ENCODE measurements at places on chromosomes 5 and 9.

DNA sequence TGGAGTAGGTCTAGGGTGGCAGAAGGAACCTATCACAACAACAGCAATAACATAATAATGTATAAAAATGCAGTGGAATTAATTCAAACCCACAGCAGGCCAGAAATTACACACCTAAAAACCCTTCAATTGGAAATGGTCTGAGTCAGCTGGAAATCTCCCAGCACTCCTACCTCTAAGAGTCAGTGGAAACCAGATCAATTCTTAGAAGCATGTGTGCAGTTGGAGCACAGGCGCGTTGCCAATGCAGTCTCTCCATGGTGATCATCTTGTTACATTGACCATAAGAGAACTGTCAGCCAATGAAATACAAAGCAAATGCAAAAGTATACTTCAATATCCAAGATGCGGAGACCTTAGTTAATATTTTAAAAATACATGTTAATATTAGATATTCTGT lies 15.1 kb upstream of the CSNK1G3 start:
- DNase-seq = no peak

DNA sequence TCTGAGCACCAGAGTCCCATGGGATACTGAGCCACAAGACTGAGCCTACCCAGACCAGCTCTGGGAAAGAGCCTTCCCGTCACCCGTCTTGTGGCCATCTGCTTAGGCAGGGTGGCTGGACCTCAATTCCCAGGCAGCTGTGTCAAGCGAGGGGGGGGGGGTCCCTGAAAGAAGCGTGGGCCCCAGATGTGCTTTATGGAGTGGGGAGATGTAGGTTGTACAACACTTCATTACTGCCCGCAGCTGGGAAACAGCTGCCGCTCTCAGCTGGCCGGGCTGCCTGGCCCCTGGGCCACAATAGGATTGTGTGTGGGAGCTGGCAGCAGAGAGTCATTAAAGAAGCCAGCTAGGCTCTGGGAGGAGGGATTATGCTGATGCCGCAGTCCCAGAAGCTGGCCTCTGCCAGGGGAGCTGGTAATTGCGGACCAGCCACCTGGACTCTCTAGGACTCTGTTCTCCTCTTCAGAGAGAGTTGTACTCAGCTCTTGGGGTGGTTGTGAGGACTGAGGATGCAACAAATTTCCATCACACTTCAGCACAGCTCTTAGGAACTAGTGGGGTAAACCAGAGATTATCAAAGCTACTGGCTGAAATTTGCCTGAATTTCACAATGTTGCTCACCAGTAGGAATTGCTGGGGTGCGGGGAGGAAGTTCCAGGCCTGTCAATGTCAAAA lies 145.4 kb downstream of the GADD45G start:
- DNase-seq = no peak

DNA sequence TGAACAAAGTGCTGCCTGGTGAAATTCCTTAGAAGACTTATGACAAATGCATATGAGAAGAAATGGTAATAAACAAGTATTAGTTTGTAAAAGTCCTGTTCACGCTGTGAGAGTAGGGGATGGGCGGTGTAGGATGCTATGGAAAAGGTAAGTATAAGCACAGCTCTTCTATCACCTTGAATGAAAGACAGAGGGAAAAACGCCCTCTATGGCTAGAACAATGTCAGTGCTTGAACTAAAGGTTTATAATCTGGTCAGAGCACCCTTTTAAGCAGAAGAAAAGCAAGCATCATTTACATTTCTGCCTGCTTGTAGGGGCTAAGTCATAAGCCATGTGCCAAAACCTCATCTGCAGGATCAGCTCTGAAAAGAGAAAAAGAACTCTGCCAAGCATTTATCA lies 115.2 kb downstream of the LHFPL2 start:
- no peak for DNase-seq

DNA sequence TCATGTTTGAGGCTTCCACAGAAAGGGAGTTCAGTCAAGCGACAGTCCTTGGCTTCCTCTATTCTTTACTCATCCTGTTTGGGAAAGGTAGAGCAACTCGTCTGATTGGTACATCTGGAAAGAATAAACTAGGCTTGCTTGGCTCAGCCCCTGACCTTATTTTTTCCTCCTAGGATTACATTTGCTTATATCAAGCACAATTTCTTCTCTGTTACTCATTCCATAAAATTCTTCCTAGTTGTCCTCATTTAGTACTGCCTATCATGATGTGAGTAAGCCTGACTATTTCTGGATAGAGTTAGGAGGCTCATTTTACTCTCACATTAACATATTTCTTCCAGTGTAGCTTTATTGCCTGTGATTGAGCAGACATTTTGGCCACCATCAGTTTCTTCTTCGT lies 10.9 kb upstream of the CARNMT1 start:
- DNase-seq = peak; percentile 82

DNA sequence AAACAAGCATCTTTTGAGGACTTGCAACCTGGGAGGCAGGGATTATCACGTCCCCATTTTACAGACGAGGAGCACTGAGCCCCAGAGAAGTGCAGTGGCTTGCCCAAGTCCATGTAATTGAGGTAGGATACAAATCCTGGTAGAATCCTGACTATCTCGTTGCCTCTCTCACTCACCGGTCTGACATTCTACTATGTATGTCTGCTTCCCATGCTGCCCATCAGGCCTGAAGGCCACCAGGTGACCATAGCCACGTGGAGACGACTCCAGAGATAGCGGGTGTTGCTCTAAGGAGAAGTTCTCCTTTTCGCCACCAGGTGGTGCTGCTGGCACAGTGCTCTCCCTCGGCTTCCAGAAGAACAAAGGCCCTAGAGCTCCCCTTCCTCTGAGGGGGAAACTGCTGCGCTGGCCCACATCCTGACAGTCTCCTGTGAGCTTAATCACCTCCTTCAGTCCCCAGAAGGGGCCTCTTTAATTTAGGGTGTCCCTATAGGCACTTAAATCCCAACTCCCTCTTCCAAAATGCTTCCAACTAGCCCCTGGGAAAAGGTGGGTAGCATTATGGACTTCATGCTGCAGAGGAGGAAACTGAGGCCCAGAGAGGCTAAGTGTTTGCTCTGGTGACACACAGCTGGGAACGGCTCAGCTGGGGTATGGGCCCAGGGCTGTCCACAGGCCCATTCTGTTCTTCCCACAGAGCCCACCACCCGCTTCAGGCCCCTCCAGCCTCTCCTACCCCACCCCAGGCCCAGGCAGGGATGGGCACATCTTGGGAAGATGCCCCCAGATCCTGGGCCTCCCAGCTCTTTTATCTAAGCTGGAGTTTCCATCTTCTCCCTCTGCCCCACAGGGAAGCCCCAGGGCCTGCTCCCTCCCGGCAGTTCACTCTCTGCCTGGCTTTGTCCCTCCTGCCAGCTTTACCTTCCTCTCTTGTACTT lies 6.4 kb downstream of the SLC34A1 start:
- DNase-seq = no peak

DNA sequence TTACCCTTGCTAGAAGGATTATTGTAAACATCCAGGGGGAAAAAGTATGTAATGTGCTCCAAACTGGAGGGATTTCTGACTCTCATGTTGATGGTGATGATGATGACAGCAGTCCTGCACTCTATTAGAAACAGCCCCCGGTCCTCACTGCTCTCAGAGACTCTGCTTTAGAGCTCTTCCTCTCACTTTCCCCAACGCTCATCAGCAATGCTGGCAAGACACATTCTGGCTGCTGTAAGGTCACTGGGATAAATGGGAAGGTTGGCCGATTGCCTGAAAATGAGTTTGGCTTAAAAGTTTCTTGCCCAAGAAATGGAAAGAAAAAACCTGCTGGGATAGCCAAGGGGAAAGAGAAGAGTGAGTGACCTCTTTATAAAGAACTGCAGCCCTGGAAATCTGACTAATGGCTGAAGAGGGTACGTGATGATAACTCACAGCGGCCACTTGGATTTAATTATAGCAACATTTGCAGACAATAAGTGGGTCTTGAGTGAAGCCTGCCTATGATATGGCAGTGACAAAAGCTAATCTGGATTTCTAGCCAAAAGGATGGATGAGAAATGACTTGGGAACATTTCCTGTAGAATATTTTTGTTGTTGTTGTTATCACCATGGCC lies 235.8 kb downstream of the TMEM38B start:
- no peak for DNase-seq

DNA sequence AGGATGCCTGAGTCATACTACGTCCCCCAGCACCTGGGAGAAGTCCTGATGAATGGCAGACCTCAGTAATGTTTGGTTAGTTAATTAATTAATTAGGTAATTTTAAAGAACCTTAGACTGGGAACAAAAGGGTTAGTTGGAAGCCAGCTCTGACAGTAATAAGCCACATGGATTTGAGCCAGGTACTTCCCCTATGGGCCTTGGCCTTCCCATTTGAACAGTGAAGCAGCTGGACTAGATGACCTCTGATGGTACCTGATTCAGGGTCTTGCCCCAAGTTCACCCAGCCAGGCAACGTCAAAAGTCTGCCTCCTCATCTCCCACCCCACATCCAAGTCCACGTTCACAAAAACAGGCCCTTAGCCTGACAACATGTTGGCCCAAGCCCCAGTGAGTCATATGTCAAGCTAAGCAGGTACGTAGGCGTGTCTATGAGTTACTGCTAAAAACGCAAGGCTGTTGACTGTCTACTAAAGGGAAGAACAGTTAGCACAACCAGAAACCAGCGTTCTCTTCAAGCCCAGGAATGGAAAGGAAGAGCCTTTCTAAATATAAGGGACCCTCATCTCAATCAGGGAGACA lies 303.2 kb downstream of the ACTL7B start:
- DNase-seq = no peak

- DNase-seq = no peak
Observed at GRCh38 chr5:80960531-80961375, 590 bp downstream of the RASGRF2 start.

- no peak for DNase-seq
Observed at GRCh38 chr5:156722358-156722757, 127.7 kb upstream of the PPP1R2B start.

DNA sequence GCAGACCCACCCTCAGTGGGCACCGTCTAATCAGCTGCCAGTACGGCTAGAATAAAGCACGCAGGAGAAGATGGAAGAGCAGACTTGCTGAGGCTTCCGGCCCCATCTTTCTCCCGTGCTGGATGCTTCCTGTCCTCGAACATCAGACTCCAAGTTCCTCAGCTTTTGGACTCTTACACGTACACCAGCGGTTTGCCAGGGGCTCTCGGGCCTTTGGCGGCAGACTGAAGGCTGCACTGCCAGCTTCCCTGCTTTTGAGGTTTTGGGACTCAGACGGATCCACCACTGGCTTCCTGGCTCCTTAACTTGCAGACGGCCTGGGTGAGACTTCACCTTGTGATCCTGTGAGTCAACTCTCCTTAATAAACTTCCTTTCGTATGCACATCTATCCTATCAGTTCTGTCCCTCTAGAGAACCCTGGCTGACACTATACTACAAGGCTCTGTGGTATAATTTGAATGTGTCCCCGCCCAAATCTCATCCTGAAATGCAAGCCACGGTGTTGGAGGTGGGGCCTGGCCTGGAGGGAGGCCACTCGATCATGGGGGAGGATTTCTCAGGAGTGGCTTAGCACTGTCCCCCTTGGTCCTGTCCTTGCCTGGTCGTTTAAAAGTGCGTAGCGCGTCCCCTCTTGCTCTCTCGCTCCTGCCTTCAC lies 31.1 kb upstream of the NRARP start:
- no peak for DNase-seq

DNA sequence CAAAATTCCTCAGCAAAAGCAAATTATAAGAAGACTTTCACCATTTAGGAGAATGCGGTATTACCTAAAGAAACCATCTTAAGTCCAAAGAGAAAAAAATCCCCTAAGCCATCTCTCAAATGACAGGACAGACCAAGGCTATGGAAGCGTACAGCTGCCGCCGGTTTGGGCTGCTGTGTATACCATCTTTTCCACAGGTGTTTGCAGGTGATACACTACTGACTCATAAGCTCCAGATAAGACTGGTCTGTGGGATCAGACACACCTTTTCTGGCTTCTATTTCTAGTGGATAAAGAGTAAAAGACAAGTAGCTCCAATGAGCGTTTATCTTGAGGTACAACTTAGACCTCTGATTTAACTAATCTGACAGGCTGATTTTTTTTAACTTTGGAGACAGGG lies 7.7 kb downstream of the CDKN2AIPNL start:
- DNase-seq = no peak

GRCh38 chr9:87842878-87843585 lies 39.6 kb upstream of the SPATA31E1 start:
- no peak for DNase-seq

DNA sequence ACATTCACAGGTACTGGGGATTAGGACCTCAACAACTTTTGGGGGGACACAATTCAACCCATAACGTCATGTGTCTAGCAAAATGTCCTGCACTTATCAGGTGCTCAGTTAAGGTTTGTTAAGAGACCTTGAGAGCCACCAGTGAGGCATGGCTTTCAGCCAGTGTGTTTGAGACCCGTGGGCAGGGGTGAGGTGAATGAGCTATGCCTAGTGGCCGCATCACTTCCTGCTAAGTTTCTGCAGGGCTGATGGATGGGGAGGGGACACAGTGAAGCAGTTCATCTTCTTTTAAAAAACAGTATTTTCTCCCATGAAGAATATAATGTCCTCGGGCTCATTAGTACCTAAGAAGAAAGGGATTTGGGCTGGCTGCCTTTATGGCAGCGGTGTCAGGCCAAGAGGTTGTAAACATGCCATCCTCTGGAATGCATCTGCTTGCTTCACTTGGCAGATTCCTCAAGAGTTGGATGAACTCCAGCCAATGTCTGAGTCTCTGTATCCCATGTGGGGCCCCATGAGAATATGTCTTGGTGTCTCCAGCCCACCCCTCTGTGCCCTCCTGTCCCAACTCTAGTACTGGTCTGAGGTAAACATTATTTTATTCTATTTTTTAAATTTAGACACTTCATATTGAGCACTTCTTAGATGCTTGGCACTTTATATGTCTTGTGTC lies 282.2 kb downstream of the CWC27 start:
- DNase-seq = peak; percentile 28

DNA sequence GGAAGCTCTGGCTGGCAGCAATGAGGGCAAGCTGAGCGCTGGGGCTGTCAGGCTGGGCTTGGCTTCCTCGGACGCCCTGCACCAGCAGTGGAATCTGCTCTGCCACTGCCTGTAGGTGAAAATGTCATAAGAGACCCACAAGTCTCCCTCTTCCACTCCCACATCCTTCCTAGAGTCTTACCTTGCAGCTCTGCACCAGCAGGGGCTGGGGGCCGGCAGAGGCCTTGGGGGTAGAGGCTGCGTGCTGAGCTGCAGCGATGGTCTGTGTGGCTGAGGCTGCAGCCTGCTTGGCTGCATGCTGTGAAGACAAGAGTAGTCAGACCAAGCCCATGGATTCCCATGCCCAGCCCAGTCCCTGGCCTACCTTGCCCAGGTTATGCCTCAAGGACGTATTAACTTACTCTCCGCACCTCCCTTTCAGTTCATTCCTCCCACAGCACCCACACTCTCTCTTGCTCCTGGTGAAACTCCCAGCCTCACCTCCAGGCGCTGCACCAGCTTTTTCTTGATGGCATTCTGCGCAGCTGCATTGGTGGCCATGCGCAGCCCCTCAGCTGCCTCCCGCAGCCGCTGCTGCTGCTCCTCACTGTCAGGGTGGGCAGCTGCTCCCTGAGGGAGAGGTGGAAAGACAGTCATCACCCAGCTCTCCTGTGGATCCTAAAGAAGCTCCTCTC lies 17.3 kb downstream of the TLN1 start:
- DNase-seq = no peak

DNA sequence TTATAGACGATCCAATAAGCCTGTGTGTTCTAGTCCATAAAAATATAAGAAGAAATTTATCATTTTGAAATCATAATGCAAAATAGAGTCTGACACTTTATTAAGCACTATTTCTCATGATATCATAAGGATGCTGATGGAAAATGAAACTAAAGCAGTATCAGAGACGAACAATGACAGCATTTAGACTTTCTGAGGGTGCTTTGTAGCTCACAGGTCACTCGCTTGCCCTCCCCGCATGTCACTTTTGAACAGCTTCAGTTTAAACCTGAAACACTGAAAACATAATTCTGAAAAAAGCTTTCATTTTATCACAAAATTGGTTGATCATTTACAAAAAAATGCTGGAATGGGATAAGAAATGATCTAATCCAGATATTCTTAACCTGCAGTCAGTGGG lies 247.1 kb downstream of the EBF1 start:
- DNase-seq = no peak

All from GM04504 (cell line).